ENCODE measurements at places on chromosomes 3 and 15.

- no peak for DNase-seq
Measured at GRCh38 chr3:39329493-39329892, at the start of gene CCR8. TSS of gene CCR8 (plus strand) at chr3:39329709. CDS start at chr3:39332332, 2,623 bp downstream.

- DNase-seq = no peak
Measured at GRCh38 chr3:84943379-84943778, 15.4 kb upstream of the CADM2 start.

GRCh38 chr15:70853318-70853972 is 512 bp downstream of the LARP6 start:
- DNase-seq = no peak

DNA sequence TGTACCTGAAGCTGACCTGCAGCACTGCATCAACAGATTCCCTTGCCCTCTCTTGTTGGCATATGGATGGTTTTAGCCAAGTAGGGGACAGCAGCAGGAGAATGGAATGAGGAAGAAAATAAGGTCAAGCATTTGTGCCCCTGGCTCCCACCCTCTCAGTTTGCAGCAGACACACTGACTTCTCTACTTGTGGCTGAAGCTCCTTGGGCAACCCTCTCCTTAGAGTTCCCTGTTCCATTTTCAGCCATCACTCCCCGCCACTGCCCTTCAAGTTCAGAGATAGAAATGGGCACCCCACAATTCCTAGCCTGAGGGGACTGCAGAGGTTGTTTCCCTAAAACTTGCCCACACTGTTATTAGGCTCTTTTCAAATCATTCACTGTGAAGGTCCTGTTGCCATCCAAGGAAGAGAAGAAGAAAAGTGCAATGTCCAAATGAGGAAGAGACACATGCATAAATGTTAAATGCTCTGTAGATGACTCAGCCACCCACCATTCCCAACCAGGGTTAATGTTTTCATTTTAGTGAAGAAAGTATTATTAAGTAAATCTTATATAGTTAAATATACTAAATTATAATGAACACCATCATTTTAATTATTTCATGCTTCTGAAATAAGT is 295.9 kb upstream of the UBE2E2 start:
- no peak for DNase-seq

GRCh38 chr3:129047553-129047839 is 13.1 kb upstream of the GP9 start:
- no peak for DNase-seq

DNA sequence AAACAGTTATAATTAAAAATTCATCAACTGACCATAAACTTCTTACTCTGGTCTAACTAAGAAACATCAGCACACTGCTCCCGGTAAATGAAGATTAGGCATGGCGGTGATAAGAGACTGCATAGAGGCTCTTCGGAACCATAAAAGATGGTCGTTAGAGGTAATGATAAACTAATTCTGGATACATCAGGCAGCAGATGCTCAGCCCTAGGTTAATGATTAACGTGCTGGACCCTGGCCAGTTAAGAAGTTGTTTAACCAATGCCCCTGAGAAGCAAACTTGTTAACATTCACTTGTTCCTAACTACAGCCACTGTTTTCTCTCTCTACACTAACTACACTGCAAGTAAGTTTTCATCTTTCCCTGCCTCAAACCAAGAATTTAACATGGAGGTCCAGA is 111.5 kb downstream of the PDZRN3 start:
- DNase-seq = no peak

DNA sequence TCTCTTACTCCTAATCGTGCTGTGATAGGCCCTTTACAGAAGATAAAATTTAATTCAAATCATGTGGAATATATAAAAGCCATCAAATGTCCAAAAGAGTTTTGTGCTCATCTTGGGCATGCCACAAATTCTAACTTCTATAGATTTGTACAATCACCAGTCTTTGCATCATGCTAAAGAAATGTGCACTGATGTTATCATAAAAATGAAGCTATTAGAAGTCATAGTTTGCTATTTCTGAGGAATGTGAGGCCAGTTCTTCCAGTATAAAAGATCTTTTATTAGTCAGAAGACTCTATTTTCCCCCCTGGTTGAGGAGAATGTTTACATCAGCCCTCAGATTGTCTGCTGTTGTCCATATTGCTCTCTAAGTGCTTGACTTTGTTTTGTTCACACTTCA is 2.1 kb upstream of the ANXA2 start:
- no peak for DNase-seq
